ENCODE measurements at places on chromosomes 12 and 14.

DNA sequence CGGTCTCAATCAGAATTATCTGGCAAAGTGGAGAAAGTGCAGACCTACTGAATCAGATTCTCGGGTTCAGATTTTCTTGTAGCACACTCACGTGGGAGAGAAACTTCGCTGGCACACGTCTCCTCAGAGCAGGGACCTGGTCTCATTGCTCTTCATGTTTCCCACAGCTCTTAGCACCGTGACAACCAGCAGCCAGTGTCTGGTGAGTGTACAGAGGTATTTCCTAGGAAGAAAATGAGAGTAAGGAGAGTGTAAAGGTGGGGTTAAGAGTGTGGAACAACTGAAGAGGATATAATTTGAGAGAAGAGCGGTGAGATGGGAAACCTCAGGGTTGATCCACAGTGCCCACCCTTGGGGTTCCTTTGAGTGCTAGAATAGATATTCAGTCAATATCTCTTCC lies 89.2 kb downstream of the ARF6 start:
- no peak for DNase-seq

DNA sequence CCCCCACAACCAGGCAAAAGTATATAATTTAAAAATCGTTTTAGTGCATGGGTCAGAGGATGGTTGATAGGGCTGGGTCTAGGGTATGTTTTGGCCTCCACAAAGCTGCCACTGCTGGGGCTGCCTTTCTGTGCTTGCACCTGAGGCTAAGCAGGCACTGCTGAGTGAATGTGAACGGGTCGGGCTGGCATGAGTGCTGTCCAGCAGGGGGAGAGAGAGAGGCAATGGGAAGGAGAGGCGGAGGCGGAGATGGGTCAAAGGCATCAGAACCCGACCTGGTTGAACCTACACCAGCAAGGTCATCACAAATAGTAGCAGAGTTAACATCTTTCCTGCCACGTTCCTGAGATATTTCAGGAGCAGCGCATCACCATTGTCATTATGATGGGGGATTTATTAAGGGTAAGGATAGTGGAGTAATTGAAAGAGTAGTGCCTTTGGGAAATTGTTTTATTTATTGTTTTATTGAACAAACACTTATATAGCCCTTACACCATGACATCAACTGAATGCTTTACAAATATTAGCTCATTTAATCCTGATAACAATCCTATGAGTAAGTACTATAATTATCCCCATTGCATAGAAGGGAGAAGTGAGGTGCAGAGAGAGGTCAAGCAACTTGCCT lies 5.8 kb upstream of the NRXN3 start:
- peak; percentile 82 for DNase-seq

GRCh38 chr14:92584220-92584619 lies 70.6 kb downstream of the RIN3 start:
- DNase-seq: no peak

DNA sequence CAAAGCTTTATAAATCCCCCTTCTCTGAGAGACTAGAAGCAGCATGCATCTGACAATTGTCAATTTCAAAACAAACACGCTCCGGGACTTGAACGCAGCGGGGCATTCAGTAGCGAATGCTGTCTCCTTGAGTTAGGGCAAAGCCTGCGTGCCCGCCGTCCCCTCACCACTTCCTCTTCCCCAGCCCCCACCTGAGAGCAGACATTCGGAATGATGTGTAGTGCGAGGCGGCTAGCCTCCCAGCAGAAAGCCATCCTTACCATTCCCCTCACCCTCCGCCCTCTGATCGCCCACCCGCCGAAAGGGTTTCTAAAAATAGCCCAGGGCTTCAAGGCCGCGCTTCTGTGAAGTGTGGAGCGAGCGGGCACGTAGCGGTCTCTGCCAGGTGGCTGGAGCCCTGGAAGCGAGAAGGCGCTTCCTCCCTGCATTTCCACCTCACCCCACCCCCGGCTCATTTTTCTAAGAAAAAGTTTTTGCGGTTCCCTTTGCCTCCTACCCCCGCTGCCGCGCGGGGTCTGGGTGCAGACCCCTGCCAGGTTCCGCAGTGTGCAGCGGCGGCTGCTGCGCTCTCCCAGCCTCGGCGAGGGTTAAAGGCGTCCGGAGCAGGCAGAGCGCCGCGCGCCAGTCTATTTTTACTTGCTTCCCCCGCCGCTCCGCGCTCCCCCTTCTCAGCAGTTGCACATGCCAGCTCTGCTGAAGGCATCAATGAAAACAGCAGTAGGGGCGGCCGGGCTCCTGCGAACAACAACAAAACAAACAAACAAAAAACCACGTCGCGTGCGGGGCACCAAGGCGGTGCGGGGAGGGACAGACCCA lies 2.2 kb downstream of the PRMT8 start:
- DNase-seq: no peak

DNA sequence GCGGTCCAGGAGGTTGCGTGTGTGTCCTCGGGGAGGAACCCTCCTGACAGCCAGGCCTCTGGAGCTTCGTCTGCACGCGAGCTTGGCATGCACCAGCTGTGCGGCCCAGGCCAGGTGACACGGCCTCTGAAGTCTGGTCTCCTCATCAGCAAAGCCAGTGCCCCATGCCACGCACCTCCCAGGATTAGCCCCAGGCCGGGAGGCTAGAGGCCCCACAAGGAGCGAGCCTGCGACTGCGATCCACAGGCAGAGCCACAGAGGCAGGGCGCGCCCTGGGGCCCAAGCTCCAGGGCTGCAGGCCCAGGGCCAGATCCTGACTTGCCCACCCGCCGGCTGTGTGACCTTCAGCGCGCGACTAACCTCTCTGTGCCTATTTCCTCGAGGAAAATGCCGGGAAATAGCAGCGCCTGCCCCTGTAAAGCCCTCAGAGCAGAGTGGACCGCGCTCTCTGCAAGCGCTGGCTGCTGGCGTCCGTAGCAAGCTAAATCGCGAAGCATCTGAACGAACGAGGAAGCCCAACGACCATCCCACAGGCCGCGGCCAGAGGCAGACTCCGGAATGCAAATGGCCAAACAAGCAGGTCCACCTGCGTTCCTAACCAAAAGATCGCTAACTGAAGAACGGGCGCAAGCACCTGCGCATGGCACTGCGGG lies 492 bp upstream of the BTBD6 start:
- DNase-seq: no peak

GRCh38 chr14:67987606-67988005 lies 168.0 kb downstream of the RAD51B start:
- no peak for DNase-seq

GRCh38 chr14:89910691-89911009 lies 43.9 kb downstream of the EFCAB11 start:
- DNase-seq: no peak

GRCh38 chr12:72178871-72179270 lies 93.3 kb upstream of the TRHDE start:
- no peak for DNase-seq

GRCh38 chr12:44002607-44003006 lies 166.7 kb downstream of the TMEM117 start:
- no peak for DNase-seq

DNA sequence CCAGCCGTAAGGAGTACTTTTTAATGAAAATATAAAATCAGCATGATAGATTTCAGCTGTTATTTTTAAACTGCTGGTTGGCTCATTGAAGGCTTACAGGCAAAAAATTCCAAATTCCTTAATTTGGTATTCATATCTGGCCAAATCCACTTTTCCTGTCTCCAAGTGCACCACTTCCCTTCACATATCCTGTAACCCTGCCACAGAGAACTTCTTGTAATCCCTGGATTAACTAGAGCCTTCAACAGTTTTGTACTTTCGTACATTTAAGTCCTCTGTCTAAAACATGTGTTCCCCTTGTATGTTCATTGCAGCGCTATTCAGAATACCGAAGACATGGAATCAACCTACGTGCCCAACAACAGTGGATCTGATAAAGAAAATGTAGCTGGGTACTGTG lies 9.6 kb downstream of the PUS7L start:
- no peak for DNase-seq

- no peak for DNase-seq
Measured at GRCh38 chr12:46303039-46303666, 34.3 kb upstream of the SLC38A1 start.

DNA sequence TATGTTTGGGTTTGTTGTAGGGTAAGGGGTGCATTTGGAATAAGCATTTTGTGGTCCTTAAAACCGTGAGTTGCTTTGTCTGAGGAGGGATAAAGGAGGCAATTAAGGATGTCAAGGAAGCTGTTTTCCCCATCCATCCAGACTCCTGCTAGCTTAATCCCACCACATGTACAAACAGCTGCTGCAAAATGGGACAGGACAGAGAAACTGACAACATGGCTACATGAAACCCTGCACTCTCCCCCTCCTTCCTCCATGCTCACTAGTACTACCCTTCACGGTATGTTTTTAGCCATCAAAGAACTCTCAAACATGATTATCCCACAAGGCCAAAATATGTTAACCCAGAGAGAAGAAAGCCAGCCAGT lies 20.6 kb downstream of the ST8SIA1 start:
- DNase-seq: no peak

- DNase-seq: no peak
Measured at GRCh38 chr14:93114713-93115068, 1.0 kb downstream of the ITPK1 start.

DNA sequence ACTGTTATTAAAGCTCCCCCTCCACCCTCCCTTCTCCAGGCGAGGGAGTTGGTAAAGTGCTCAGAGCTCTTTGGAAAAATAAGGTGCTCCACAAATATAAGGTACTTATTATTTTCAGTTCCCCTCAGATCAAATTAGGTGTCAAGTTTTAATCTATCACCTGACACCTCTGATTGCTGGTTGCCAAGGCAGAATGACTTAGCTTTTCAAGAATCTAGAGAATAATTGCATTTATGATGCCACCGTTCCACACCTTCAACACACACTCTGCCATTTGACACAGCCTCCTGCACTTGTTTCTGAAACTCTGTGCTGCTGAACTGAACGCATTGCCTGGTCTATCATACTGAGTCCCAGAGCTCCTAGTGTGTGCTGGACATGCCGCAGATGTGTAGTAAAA lies 128.6 kb downstream of the CRACR2A start:
- no peak for DNase-seq

DNA sequence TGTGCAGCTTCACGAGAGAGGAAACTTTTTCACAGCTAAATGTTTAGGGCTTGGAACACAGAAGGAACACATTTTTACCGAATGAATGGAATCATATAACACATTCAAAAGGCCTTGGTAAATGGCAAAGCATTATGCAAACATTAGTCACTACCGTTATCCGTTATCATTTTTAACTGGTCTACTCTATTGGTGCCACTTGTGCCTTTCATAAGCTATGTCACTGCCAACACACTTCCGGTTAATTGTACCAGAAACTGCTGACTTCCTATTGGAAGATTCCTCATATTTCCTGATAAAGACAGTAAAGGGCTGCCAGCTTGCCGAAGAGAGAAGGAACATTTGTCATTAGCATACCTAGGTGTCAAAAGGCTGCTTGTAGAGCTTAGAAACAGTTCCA lies 169.2 kb downstream of the APAF1 start:
- DNase-seq: no peak

DNA sequence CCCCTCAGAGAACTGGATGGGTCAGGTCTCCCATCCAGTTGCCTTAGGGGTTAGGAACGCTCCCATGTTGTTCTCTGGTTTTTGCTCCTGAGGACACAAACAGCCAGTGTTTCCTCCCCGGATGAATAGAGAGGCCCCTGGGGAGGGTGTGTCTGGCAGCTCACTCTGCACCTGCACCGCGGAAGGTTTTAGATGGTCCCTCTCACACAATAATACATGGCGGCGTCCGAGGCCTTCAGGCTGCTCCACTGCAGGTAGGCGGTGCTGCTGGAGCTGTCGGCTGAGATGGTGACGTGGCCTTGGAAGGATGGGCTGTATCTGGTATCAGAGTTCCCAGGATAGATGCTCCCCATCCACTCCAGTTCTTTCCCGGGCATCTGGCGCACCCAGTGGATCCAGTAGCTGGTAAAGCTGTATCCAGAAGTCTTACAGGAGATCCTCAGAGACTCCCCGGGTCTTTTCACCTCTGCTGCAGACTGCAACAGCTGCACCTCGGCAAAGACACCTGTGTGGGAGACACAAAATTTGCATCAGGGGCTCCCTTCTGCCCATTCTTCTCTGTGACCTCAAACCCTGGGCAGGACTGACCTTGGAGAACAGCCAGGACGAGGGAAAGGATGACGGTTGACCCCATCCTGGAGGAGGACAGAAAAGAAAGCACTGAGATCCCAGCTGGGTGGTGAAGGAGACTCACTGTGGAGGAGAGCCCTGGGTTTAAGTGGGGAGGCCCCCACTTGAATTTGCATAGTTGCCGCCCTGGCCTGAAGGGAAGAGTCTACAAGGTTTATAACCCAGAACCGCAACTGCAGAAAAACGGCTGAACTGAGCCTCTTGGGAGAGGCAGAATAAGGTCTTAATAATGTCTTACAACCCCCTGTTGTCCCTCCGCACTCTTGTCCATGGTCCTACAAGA lies 1324.8 kb downstream of the TMEM121 start:
- DNase-seq: no peak

GRCh38 chr12:131808744-131809371 lies 19.3 kb upstream of the MMP17 start:
- DNase-seq: no peak

- no peak for DNase-seq
Measured at GRCh38 chr12:40117818-40118217, 11.9 kb upstream of the SLC2A13 start.

- no peak for DNase-seq
Measured at GRCh38 chr14:79742142-79742541, 469.2 kb downstream of the DIO2 start.

GRCh38 chr12:19431407-19432308 lies 7.6 kb upstream of the AEBP2 start:
- no peak for DNase-seq

DNA sequence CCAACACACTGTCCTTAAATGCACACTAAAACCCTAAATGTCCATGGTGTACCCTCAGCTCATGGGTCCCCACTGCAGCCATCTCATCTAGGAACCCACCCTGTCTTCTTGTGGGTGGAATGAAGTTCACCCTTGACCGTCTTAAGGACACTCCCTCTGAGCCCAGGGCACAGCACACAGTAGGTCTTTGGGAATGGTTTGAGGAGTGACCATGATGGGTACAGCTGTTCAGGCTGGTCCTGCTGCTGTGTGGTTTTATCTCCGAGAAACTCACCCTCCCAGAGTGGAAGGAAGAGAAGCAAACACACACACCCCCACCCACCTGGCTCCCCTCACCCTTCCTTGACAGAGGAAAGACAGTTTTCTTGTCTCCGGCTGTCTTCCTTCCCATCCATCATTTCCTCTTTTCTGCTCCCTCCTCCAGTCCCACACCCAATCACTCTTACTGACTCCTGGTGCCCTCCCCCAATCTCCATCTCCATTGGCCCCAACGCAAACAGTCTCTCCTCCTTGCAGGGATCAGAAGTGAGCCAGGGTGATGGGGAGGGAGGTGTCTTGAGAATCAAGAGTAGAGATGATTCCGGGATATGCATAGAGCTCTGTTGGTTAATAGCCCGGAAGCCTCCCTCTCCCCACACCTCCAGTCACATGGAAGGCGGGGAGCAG lies 105.9 kb upstream of the LHX5 start:
- DNase-seq: no peak

GRCh38 chr14:65686761-65687160 lies 274.2 kb downstream of the FUT8 start:
- DNase-seq: no peak

GRCh38 chr12:83932011-83932410 lies 980.6 kb downstream of the SLC6A15 start:
- no peak for DNase-seq

GRCh38 chr14:61433169-61433568 lies 111.8 kb downstream of the PRKCH start:
- no peak for DNase-seq

GRCh38 chr14:50008974-50009373 lies 107.4 kb downstream of the VCPKMT start:
- DNase-seq: no peak

- DNase-seq: no peak
Measured at GRCh38 chr12:67339530-67339929, 70.4 kb downstream of the CAND1 start.

GRCh38 chr12:79302162-79302814 lies 388.5 kb downstream of the PAWR start:
- no peak for DNase-seq

All from H1 (cell line).